NCI-H345 (cell line): ENCODE measurements at places on chromosomes 2 and 18.
A peak's percentile ranks its signal among the peaks of the same experiment; 100 is the strongest.

DNA sequence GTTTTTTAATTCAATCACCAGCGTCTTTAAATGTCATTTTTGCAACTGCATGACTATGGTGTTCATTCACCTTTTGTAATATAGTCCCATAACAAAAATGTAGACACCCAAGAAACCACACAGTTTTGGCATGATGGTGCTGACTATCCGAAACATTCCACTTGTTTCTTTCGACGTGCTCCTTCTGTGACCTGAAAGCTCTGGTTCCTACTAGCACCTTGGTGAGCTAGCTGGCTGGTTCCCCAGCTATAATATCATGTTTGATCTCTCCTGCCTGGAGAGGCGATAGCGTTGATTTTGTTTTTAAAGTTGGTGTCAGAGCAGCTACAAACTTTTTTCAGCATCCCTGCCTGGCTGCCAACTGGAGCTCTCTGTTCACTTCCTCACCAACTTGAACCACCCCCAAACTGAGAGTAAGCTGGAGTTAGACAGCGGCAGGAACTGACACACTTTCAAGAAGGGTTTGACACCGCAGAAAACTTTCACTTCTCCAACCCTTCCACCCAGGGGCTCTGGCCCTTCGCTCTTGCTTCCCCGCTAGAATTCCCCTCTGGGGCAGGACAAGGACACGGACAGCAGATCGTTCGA lies 1.1 kb downstream of the ATAD2B start:
- DNase-seq: peak; percentile 45

GRCh38 chr2:230865307-230865765 lies 594 bp downstream of the ITM2C start:
- DNase-seq: no peak

- no peak for DNase-seq
These were observed 47.4 kb downstream of the VWA3B start for GRCh38 chr2:98134172-98135005.

DNA sequence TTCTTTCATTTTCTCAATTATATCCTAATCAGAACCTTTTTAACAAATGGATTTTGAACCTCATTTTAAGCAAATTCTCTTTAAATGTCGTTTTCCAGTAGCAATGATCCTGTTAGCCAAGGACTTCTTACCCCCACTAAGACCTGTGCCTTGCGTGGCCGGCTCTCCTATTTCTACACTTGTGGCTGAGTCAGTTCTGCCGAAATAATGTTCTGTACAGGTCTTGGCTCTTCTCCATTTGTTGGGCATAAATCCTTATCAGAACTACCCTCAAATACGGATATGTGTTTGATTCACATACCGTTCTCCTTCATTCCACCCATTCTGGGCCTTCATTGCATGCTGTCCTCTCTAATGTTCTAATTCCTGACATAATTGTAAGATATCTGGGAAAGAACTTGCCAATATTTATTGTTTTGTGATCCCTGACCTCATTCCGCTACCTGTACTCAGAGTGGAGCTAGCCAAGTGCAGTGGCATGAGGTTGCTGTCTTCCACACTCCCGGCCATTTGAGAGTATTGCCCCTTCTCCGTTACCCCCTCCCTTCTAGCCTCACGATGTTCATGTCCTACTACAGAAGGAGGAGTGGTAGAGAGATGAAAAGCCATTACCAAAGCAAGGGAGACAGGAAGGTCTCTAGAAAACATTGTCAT lies 78.7 kb downstream of the MYOM1 start:
- no peak for DNase-seq

GRCh38 chr2:131349021-131349420 lies 14.9 kb downstream of the RAB6D start:
- no peak for DNase-seq

DNA sequence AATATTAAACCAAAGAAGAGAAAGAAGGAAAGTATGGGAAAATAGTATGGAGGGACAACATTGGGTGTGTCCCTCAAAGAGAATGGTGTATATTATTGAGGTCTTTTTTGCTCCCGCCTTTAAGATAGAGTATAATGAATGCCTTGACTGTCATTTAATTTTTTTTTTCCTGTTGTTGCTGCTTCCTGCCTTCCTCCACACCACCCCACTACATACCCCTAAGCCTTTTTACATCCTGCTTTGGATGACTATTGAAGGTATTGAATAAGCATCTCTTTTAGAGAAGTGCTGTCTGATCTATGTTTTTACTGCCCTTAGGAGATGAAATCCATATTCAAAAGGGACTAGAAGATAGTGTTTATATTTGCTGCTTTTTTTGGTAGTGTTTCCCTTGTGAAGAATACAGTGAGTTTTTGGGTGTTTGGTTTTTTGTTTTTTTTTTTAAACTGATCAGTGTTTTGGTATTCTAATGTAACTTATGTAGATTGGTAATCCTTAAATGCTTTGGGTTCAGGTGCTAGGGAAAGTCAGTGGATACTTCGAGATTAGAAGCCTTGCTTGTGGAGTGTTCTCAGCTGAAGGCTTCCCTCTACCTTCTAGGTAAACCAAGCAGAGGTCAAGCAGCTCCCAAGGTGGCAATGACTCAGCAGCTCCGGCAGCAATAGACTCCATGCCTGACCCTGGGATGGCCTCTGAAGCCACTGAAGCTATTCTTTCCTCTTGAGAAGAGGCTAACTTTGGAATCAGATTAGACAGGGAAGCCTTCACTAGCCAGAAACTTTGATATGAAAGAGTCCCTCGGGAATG lies 5.0 kb downstream of the FZD7 start:
- DNase-seq: no peak

DNA sequence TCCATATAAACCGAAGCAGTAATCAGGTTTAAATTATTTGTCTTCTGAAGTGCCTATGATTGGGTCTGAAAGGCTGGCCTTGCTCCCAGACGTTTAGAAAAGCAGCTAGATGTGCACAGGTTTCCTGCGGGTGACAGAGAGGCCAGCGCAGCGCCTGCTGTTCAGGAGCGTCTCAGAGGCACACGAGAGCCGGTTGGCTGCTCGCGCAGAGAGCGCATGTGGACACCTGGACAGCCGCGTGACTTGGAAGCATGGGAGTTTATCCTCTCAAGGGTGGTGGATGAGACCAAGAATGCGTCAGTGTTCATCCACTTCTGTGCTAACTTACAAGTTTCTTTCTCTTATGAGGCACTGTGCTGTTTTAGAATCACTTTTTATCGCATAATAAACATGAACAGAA lies 303.7 kb downstream of the PTGR3 start:
- peak; percentile 69 for DNase-seq

- no peak for DNase-seq
These were observed 45.6 kb upstream of the RNU4ATAC start for GRCh38 chr2:121485039-121485438.

DNA sequence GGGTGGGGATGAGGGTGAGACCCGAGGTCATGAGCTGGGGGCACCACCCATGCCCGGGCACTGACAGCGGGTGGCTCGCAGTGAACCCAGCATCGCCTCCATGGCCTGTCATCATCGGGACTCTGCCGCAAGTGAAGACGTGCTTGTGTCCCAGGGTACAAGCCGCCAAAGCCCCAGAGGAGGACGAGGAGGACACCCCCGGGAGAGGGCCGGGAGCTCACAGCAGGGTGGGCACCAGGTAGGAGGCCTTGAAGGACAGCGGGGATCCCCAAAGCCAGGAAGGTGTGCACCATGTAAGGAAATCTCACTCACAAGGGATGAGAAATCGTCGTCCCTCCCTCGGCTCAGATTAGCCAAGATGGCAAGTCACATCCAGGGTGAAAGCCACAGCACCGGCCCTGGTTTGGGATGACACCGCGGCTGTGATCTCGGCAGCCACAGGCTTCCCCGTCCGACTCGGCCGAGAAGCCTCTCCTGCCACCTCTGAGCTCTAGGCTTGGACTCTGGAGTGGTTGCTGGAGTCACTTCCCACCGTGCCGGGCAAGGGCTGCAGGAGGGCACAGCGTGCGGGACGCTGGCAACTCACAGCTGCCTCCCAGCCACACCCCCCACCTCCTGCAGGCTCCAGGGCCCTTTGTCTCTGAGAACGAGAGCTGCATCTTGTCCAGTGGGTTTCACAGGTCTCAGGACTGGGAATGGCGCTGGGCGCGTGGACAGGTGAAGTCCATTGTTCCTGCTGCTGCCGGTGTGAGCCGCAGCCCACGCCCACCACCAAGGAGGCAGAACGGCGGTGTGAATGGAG lies 81.6 kb upstream of the CTDP1 start:
- peak; percentile 41 for DNase-seq

- no peak for DNase-seq
These were observed 344.4 kb downstream of the CLIP4 start for GRCh38 chr2:29459445-29460179.

DNA sequence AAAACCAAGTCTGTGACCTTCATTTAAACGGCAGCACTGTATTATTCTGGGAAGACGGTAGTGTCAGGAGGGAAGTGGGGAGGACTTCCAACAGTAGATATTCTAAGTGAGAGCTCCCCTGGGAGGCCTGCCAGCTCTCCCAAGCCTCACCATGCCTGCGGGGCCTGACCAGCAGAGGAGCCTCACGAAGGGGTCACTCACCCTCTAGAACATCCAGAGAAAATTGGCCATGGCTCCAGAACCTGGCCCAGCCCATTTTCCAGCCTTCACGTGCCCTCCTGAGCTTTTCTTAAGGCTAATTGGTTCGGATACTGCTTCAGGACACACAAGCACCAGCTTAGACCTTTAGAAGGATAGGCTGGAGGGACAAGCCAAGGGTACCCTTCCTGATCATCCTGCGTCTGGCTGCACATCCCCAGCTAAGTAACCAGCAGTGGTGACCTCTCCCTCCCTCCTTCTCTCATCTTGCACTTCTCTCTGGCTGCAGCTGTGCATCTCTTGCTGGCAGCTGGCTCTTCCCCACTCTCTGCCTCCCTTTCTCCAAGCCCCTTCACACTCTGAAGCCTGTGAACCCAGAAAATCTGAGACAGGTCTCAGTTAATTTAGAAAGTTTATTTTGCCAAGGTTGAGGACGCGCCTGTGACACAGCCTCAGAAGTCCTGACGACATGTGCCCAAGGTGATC lies 120.1 kb upstream of the PKDCC start:
- no peak for DNase-seq

GRCh38 chr2:20797096-20797495 lies 25.8 kb downstream of the LDAH start:
- no peak for DNase-seq

DNA sequence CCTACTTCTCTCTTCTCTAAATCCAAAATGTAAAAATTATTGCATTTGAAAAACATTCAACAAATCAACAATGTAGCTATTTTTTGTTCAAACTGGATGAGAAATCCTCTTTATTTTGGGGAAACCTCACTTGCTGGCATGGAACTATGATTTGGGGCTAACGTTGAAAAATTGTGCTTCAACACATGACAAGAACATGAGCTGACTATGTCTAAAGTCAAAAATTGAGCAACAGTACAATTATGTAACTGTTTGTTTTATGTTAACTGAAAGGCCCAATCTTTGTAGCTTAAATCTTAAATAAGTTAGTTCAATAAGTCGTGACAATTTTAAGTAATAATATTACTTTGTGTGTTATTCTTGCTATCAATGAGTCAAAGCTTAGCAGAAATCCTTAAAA lies 67.3 kb downstream of the TMEFF2 start:
- DNase-seq: no peak

DNA sequence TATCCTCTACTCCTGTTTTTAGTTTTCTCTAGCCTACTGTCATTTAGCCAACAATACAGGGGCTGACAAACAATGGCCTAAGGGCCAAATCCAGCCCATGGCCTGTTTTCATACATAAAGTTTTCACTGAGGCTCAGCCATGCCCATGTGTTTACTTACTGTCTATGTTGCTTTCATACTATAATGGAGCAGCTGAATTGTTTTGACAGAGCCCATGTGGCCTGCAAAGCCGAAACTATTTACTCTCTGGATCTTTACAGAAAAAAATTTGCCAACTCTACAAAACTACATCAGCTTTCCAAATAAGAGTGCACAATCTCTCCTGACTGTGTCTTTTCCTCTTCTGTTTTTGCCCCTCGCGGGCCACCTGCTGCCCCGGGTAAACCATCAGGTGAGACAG lies 24.0 kb downstream of the LGALSL start:
- DNase-seq: peak; percentile 48

GRCh38 chr2:232088771-232089170 lies 127.3 kb downstream of the DIS3L2 start:
- no peak for DNase-seq

- DNase-seq: no peak
These were observed 46.4 kb upstream of the SELENOI start for GRCh38 chr2:26299471-26300101.

GRCh38 chr18:57904535-57904934 lies 101.4 kb upstream of the ATP8B1 start:
- no peak for DNase-seq

GRCh38 chr18:32760391-32760790 lies 12.4 kb downstream of the KLHL14 start:
- no peak for DNase-seq

DNA sequence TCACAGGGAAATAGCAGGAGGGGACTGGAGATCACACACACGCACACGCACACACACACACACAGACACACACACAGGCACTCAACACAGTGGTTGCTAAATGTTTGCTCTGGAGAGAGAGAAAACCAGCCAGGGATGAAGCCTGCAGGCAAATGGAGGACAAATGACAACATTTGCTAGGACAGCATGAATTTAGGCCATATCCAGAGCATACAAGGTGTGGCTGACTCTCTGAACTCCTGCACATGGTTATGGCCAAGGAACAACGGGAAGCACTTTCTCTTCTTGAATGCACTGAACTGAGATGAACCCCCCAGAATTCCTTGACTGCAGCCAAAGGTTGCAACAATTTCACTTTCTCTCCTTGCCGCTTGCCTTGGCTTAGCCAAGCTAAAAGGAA lies 230.0 kb upstream of the RASGRP3 start:
- no peak for DNase-seq

DNA sequence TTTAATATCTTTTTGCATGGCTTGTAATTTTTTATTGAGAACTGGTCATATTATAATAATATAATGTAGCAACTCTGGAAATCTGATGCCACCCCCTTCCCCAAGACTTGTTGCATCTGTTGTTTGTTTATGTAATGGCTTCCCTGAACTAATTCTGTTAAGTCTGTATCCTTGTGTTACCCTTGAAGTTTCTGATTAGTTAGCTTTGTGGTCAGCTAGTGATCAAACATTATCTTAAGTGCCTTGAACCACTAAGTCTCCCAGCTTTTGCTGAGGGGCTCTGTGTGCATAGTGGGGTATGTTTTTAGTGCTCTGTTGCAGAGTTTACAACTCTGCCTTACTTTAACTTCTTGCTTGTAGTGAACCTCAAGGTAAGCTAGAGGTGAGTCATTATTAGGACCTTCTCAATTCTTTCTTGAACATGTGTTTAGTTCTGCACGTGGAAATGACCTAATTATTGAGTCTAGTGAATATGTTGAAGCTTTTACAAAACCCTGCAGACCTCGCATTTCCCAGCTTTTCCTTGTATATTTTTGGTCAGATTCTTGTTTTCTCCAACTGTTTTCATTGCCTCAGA lies 24.8 kb downstream of the SMCHD1 start:
- no peak for DNase-seq

DNA sequence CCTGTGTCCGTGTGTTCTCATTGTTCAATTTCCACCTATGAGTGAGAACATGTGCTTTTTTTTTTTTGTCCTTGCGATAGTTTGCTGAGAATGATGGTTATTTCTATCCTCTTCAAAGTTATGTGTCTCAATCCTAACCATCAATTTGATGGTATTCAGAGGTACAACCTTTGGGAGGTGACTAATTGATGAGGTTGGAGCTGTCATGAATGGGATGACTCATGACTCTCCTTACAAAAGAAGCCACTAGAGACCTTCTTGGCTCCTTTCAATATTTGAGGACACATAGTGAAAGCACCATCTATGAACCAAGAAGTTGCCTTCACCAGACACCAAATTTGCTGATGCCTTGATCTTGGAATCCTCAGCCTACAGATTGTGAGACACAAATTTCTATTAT lies 677.1 kb upstream of the DDX18 start:
- no peak for DNase-seq

- DNase-seq: no peak
These were observed 28.6 kb downstream of the DOCK10 start for GRCh38 chr2:225013425-225014365.
